ENCODE measurements at places on chromosomes 5 and 9.

DNA sequence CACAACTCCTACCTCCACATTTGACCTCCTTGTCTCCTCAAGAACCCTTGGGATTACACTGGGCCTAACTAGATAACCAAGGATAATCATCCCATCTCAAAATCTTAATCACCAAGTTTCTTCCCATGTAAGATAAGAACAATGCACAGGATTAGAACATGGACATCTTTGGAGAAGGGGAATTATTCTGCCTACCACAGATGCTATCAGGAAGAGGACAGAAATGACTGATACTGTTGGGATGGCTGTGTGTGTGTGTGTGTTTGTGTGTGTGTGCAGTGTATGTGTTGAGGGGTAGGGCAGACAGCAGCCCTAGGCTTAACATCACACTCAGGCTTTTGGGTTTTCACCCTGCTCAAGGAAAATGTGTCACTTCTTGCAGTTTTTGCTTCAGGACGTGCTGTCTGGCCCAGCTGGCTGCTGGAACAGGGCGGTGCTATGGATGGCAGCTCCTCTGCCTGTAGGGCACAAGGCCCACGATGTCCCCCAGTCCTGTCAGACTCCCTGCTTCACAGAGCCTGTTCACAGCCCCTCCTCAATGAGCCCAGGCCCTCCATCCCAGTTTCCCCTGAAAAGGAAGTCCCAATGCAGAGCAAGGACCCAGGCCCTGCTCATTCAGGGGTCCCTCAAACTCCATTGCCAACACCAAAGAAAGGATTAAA is 7.7 kb downstream of the CA9 start:
- no peak for DNase-seq

- DNase-seq = no peak
These were observed 145.5 kb upstream of the LHFPL2 start for GRCh38 chr5:78793907-78794662.

DNA sequence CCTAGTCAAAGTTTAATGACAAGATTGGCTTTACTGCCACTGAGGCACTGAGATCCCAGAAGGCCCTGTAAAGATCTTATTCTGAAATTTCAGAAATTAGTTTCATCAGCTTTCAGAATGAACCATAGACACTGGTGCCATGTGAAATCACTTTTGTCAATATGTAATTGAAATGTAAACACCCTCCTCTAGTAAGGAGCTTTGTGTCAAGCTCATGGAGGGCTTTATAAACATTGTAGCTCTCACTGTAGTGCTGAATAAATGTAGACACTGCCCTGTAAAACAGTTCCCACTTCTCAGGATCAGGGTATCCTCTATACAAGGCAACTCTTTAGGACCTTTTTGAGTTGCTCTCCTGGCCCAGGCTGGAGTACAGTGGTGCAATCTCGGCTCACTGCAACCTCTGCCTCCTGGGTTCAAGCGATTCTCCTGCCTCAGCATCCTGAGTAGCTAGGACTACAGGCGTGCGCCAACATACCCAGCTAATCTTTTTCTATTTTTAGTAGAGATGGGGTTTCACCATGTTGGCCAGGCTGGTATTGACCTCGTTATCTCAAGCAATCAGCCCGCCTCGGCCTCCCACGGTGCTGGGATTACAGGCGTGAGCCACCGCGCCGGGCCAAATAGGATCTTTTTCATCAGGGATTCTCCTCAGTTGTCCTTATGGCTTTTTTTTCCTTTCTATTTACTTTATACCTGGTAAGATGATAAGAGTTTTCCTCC is 1823.9 kb upstream of the CDH9 start:
- DNase-seq = no peak

DNA sequence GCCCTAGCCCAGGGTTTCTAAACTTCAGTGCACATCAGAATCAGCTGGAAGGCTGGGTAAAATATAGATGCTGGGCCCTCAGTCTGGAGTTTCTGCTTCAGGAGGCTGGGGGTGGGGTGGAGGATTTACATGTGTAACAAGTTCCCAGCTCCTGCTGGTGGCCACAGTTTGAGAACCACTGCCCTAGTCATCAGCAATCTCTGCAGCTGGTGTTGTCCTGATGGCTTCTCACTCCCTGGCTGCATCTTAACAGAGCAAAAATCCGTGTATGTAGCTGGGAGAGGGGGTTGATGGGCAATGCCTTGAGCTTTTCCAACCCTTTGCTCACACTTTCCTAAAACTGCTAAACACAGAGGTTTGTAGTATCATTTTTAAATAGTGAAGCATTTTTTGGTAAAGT is 186.0 kb upstream of the KLF9 start:
- DNase-seq = peak; percentile 9

- DNase-seq = no peak
These were observed 24.8 kb upstream of the CSF1R start for GRCh38 chr5:150111122-150111521.

- DNase-seq = no peak
These were observed 71.8 kb upstream of the NIPAL4 start for GRCh38 chr5:157388111-157388710.

All from SW480 (cell line).